ENCODE measurements at places on chromosomes 3 and 15.

DNA sequence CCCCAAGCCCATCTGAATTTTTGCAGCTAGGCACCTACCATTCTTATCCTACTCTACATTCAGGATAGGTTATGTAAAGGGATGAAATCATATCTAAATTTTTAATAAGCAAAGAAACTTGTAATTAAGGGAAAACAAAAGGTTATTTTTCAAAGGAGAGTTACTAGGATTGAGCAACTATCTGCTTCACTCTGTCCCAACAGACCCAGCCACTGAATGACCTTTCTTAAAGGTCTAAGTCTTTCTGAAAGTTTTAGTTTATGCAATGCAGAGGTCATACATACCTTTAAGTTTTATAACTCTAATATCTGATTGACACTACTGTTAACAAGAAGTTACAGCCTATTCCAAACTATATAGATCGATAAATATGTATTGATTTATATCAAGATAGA is 209.2 kb upstream of the CTNNB1 start:
- no peak for DNase-seq

DNA sequence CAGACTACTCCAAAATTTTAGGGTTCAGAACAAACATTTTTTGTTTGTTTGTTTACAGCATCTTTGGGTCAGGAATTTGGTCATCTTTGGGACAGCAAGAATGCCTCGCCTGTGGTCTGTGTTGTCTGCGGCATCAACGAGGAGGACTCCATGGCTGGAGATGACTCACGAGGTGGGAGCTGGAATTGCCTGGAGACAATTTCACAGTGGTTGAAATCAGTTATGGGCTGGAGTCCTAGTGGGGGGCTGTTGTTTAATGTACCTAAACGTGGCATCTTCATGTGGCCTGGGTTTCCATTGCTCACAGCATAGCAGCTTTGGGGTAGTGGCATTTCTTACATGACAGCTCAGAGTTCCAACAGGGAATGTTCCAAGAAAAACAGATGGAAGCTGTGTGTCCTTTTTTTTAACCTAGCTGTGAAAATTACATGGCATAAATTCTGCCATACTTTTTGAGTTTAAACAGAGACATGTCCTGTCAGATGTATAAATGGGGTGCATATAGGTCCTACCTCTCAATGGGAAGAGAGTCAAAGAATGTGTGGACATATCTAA is 507.3 kb upstream of the CBLB start:
- no peak for DNase-seq

DNA sequence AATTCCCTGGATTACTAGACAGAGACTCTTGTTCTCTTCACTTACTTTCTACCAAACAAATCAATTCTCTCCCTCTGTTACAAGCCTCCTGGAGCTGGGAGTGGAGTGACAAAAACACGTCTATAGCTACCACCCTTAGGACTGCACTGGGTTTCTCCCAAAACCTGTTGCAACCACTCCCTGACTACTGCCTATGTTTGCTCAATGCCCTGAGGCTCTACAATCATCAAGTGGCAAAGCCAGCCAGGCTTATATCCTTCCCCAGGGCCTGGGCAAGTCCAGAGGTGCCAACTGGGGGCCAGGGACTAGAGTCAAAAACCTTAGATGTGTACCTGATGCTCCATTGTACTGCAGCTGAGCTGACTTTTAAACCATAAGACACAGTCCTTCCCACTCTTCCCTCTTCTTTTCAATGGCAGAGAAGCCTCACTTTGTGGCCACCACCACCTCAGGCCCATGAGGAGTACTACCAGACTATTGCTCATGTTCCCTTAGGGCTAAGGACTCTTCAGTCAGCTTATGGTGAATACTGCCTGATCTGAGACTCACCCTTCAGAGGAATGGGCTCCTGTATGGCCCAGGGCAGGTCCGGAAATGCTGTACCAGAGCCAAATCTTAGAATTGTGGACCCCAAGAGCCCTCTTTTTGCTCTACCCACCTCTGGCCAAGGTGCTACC is 125.4 kb upstream of the PLCL2 start:
- no peak for DNase-seq

- no peak for DNase-seq
Measured at GRCh38 chr3:37608061-37608702, 253.5 kb upstream of the CTDSPL start.

GRCh38 chr3:73787620-73788019 is 162.9 kb upstream of the PDZRN3 start:
- no peak for DNase-seq

DNA sequence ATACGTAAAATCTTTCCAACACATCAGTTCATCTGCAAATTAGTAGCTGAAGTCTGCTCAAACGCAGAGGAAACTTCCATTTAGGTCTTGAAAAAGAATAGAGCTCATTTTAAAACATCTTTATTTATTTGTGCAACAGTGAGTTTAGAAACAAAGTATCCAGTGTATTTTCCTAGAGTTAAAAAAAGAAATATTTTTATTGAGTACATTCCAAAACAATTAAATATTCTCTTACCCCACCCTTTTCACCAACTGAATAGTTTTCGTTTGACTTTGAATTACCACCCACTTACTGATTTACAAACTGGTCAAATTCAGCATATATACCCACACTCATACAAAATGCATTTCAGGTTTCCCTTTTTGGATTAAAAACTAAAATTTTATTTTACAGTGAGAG is 104.7 kb downstream of the ZBTB20 start:
- no peak for DNase-seq

- no peak for DNase-seq
Measured at GRCh38 chr15:38814891-38815290, 250.3 kb upstream of the RASGRP1 start.

DNA sequence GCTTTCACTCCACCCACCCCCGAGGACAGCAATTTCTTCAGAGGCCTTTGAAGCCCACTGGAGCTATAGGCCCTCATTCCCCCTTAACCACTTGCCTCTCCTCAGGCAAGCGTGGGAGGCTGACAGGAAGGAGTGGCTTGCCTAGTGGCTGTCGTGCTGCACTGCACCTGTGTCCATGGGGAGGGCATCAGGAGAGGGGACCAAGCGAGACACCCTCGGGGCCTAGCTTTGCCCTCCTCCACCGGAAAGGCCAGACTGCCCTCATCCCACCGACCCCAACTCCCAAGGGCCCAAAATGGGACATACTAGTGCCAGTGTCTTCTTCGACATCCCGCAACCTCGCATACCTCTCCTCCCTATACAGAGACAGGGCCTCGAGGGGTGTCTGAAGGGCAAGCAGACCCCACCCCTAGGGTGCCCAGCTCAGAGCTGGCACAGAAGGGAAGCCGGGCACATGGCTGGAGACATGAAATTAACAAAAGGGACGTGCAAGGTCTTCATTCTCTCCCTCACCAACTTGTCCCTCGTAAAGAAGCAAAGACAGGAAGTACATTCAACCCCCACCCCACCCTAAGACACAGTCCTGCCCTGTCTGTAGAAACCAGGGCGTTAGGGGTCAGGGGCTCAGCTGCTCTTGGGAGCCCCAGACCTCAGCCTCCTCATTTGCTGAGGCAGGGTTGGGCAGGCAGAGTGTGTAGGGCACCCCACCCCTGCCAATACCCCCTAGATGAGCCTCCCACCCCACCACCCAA is 24.3 kb downstream of the VIPR1 start:
- no peak for DNase-seq

GRCh38 chr15:89329329-89330084 is 5.1 kb downstream of the POLG start:
- no peak for DNase-seq

GRCh38 chr15:98164571-98164970 is 204.1 kb downstream of the ARRDC4 start:
- DNase-seq: no peak

DNA sequence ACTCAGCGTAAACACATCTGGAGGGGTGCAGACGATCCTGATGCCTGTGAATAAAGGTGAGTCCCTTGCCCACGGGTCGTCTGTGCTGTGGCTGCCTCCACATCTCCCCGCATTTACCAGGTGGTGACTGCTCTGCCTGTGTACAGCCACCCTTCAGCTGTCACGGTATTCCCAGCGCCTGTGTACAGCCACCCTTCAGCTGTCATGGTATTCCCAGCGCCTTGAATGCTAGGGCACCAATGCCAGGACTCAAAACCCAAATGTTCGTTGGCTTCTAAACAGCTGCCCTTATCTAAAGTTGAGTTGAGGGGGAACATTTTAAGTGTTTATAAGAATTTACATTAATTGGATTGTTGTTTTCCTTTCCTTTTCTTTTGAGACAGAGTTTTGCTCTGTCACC is 27.4 kb downstream of the MAP6D1 start:
- DNase-seq: no peak

DNA sequence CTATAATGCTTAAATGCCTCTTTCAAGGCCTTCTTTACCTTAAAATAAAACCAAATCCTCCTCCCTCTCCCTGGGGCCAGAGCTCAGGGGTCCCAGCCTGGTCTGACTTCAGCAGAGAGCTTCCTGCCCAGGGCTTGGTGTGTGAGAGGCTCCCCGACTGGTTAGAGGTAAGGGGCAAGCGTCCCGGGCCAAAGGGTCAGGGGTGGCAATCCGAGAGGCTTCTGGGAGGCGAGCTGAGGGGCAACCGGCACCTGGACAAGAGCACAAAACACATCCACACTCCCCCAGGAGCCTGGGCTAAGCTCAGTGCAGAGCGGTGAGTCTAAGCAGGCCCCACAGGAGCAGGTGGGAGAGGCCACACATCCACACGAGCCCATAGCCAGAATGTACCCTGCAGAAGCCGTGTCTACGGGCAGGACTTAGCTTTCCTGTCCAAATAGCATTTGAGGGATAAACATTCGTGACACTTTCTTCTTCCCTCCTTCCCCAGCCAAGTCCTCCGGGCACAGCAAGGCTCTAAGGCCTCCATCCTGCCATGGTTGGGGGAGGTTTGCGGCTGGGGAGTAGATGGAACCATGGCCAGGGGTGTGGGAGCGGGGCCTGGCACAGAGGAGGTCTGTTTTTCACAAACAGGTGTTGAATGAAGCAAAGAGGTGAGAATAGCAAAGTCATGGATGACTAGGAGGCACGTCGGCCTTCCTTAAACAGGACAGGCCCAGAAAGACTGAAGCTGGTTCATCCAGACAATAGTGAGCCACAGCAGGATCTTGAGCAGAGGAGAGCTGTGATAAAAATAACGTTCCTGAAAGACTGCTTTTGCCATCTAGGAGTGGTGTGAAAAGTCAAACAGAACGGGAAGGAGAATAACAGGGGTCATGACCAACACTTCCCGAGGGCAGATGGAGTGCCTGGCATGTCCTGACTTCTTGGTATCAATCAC is 98.7 kb upstream of the IQSEC1 start:
- no peak for DNase-seq

DNA sequence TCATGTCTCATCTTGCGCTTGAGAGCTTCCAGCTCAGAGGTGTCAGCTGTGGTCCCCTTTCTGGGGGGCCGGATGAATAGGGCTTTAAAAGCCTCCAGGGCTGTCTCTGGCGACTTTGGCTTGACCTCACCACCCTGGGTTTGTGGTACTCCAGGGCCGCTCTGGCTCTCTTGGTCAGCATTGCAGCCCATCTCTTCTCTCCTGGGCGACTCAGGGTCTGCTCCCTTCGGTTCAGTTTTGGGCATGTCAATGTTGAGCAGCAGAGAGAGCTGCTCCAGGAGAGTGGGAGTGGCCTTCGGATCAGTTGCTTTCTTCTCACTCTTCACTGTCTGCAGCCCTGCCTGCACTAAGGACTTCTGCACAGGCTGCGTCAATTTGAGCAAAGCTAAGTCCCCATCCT is 127.9 kb downstream of the FMN1 start:
- DNase-seq: no peak

DNA sequence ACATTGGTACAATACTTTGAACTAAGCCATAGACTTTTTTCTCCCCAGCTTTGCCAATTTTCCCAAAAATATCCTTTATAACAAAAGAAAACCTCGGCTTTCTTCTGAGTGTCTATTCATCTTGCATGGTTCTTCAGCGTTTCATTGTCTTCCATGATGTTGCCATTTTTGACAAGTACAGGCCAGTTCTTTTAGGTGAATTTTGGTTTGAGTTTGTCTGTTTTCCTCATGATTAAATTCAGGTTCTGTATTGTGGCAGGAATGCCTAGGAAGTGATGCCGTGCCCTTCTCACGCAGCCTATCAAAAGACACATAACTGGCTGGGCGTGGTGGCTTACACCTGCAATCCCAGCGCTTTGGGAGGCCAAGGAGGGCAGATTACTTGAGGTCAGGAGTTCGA is 7.6 kb upstream of the CSPG4 start:
- DNase-seq: no peak

- DNase-seq: no peak
Measured at GRCh38 chr3:72337480-72337855, 510.8 kb downstream of the SHQ1 start.

DNA sequence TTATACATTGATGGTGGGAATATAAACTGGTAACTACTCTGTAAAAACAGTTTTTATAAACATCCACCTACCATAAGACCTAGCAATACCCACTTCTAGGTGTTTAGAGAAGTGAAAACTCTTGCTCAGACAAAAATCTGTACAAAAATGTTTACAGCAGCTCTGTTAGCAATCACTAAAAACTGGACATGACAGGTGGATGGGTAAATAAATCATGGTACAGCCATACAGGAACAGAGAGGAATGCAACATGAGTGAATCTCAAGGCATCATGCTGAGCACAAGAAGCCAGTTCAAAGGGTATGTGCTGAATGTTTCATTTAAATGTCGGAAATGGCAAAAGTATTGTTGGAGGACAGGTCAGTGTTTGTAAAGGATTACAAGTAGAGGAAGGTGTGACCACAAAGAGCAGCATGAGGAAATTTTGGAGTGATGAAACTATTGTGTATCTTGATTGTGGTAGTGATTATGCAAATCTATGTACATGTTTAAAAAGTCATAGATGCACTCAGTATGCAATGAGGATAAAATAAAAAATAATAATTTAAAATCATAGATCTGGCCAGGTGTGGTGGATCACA is 2.8 kb upstream of the RNU5A-1 start:
- no peak for DNase-seq

DNA sequence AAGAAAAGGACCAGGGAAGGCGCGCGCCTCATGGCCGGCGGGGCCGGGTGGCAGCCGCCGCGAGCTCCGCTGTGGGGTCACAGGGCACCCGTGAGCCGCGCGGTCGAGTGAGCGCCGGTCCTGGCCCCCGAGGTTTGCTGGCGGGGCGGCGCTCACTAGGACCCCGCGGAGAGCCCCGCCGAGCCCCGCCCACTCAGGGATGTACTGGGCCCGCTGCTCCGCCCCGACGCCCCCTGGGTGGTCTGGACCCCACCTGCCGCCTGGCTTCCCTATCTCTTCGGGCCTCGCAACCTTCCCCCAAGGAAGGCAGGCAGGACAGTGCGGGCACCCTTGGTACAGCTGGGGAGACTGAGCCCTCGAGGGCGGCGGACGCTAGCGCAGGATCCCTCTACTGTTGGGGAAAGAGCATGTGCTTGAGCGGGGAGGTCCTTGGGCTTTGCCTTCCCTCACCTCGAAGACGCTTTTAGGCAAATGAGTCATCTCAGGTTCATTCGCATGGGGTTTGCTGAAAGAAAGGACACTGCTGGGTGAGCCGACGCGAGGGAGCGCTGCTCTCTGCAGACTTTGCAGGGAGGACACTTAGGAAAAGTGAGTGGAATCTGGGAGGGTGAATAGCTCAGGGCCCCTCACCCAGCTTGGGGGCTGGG is at the start of gene CHRNB4:
TSS of gene CHRNB4 (minus strand) at position 109 of the 647 bp plus-strand sequence. CDS start at position 32, 77 bp downstream.
- DNase-seq: no peak

- no peak for DNase-seq
Measured at GRCh38 chr3:49255112-49255511, 21.9 kb downstream of the C3orf62 start.

GRCh38 chr15:25624504-25625177 is 185.8 kb upstream of the UBE3A start:
- no peak for DNase-seq

All from stimulated activated CD8-positive, alpha-beta memory T cell treated with anti-CD3 and anti-CD28 coated beads, Interleukin-2, amount 100 ng/mL, for 1 hour (primary cell).